Lower lobe of right lung (tissue), 2 donors: ENCODE measurements at places on chromosomes 6 and 20. TPM values are rescaled to one million over a fixed set of nuclear protein-coding genes. Genes with fewer than 3 reads are reported as not detected.

The THBD gene
- total RNA-seq, result 77.6 TPM

DNA sequence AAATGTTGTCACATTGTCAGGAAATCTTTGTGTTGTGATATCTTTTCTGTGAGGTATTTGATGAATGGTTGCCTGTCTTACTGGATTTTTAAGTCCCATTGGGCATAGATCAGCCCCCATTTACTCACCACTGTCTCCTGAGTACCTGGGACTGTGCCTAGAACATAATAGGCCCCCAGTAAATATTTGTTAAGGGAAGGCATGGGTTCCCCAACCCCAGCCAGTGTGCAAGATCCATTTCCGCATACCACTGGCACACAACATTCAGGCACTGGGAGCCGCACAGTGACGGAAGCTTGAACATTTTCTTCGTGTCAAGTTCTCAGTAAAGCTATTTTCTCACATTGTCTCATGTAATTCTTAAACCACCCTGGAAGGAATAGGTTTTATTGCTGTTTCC is 72.2 kb downstream of the UNC5CL start:
- H3K27ac ChIP-seq, result no peak overlapping the region
- no peak for DNase-seq
- no peaks in the 10 kb centered on the region for H3K27me3 ChIP-seq
- no peaks in the 10 kb centered on the region for H3K4me1 ChIP-seq
- no peaks in the 10 kb centered on the region for H3K36me3 ChIP-seq

The FOXA2 gene
- total RNA-seq, result 23.5 TPM

The GNAS gene
- 744 TPM for total RNA-seq

GRCh38 chr6:145763742-145764141 is 28.4 kb upstream of the EPM2A start:
- no peak overlapping the region for H3K4me3 ChIP-seq
- no peaks in the 10 kb centered on the region for H3K36me3 ChIP-seq
- no peak overlapping the region for H3K27ac ChIP-seq
- no peaks in the 10 kb centered on the region for H3K27me3 ChIP-seq
- no peak for DNase-seq
- no peaks in the 10 kb centered on the region for H3K4me1 ChIP-seq

GRCh38 chr6:37868447-37868825 is 48.9 kb downstream of the ZFAND3 start:
- no peak overlapping the region for H3K27ac ChIP-seq
- no peak overlapping the region for H3K4me3 ChIP-seq
- DNase-seq, result no peak
- no peaks in the 10 kb centered on the region for H3K27me3 ChIP-seq
- peaks cover 27% of the 10 kb centered on the region for H3K4me1 ChIP-seq
